NCI-H1092 treated with DMSO at 0.1 percent for 48 hours (cell line): ENCODE measurements at places on chromosomes 4 and X.

GRCh38 chr4:67550857-67551256 is 5.6 kb upstream of the CENPC start:
- DNase-seq = no peak

GRCh38 chr4:48985976-48986653 is at the start of gene CWH43:
TSS of gene CWH43 (plus strand) at chr4:48986275. CDS start at chr4:48986430, 155 bp downstream.
- no peak for DNase-seq

GRCh38 chr4:76214177-76214675 is 602 bp upstream of the SCARB2 start:
- DNase-seq = peak; percentile 72

- no peak for DNase-seq
Measured at GRCh38 chr4:70113656-70114055, 40.4 kb upstream of the PRR27 start.

DNA sequence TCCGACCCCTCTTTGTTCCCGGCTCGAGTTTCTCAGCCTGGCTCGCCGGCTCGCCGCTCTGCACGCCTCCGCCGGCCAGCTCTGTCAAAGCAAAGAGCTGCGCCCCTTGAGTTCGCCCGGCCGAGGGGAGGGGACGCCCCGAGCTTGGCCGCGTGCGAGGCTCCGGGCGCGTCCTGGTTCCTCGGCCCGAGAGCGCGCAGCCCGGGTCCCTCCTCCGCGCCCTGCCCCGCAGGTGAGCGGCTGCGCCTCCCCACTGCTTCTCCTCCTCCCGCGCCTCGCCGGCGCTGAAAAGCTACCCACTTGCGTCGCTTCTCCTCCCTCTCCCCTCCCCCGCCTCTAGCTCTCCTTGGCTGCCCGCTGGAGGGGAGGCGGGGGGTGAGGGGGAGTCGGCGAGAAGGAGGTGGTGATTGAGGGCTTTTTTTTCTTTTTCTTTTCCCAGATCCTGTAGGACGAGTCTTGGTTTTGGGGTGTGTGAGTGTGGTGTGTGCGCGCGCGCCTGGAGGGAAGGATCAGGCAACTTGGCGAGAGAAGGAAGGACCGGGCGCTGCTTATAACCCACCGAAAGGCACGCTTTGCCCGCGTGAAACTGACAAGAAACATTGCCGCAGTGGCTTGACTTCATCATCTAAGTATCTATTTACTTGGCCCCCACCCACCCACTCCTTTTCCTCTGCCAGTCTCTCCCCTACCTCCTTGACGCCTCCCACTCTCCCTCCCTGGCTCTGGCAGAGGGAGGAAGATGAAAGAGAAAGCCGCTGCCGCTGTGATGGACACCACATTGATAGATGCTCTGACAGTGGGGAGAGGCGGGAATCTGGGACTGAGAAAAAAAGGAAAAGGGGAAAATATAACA is at the start of gene LEF1:
Gene LEF1, minus strand, starts transcription at position 262 of the 853 bp plus-strand sequence. CDS start 1,165 bp downstream, outside the sequence.
- peak; percentile 50 for DNase-seq

GRCh38 chr4:148162519-148162918 is 279.7 kb downstream of the NR3C2 start:
- DNase-seq = no peak

DNA sequence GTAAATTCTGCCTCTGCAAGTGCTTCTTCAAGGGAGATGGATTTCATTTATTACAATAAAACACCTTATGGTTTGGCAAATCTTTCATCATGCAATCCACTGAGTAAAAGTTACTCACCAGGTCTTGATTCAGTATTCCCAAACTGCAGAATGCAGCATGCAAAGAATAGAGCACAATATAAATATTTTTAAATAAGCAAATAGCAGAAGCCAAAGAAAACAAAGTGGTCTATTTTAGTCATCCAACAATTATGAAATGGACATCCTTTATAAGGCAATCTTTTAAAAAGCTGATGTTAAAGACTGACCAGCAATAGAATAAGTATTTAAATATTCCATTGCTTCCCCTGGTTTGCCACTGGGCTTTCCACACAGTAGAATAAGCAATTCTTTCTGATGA is 59.5 kb downstream of the SLC39A8 start:
- DNase-seq = no peak
